Calu3 (cell line): ENCODE measurements at places on chromosomes 12 and 14. TPM values are rescaled to one million over a fixed set of nuclear protein-coding genes. Genes with fewer than 3 reads are reported as not detected.

Gene DPPA3
- not detected in 2 replicates for total RNA-seq

Gene HSPB8
- 2.0 and 2.6 TPM in 2 replicates for total RNA-seq

DNA sequence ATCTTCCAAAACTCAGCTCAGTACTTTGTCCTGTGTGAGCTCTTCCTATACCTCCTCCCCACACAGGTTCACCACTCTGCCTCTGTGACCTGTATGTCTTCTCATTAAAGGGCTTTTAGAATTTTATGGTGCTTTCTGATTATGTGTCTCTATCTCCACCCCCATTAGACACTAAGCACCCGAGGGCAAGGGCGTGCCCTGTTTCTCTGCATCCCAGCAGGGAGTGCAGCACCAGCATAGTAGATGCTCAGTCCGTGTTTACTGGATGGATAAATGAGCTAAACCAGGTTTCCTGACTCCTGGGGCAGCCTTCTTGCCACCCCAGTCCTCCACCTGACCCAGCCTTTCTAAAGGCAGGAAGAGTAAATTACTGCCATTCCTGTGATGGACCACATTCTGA lies 333.8 kb downstream of the CACNA1C start:
- H3K36me3 ChIP-seq, result no peaks in the 10 kb centered on the region
- no peaks in the 10 kb centered on the region for H3K4me1 ChIP-seq
- no peak overlapping the region for H3K27ac ChIP-seq
- H3K27me3 ChIP-seq, result no peaks in the 10 kb centered on the region
- H3K4me3 ChIP-seq, result no peak overlapping the region

DNA sequence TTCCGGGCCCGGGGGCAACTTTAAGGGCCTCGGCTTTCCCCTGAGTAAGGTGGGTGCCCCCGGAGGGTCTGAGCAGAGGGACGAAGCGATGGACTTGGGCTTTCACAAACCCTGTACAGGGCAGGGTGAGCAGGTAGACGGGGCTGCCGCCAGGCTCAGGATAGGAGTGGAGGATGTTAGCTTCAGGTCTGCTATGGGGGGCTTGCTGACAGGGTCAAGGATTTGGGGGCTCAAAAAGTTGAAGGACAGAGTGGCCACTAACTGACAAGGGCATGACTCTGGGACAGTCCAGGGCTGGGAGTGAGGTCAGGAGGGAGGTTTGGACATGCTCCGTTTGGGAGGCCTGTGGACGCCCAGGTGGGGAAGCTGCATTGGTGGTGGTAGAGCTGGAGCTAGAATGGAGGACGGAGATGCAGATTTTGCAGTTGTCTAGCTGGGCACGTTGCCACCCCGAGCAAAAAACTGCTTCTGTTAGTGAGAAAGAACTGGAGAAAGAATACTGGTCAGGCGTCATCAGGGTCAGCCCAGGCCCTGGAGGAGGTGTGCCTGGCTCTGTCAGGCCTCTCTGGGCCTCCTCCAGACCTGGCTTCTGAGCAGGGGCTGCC lies 113.3 kb downstream of the ADGRD1 start:
- no peak overlapping the region for H3K4me3 ChIP-seq
- H3K36me3 ChIP-seq, result no peaks in the 10 kb centered on the region
- no peak overlapping the region for H3K27ac ChIP-seq
- DNase-seq, result no peak

DNA sequence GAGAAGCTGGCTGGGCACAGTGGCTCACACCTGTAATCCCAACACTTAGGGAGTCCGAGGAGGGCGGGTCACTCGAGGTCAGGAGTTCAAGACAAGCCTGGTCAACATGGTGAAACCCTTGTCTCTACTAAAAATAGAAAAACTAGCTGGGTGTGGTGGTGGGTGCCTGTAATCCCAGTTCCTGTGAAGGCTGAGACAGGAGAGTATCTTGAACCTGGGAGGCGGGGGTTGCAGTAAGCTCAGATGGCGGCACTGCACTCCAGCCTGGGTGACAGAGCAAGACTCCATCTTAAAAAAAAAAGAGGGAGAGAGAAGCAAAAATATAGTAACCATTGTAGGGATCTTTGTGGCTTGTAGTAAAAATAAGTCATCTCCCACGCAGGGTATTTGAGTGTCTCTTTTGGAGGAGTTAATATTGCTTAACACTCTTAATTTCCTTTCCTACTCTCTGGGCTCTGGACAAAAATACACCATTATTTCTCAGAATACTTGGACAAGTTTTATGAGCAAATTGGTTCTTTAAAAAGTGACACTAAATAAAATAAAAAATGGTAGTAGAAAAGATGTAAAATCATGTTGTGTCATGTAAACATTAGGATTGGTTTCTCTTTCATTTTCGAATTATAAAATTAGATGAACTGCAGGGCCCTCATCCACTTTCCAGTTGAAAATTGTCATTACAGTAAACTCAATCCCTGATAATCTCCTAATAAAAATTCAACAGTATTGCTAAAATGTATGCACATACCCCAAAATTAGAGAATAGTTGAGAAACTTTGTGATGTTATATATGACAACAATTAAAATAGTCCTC lies 61.1 kb upstream of the C12orf71 start:
- H3K4me1 ChIP-seq, result peaks cover 8% of the 10 kb centered on the region
- no peak for DNase-seq
- no peaks in the 10 kb centered on the region for H3K36me3 ChIP-seq

DNA sequence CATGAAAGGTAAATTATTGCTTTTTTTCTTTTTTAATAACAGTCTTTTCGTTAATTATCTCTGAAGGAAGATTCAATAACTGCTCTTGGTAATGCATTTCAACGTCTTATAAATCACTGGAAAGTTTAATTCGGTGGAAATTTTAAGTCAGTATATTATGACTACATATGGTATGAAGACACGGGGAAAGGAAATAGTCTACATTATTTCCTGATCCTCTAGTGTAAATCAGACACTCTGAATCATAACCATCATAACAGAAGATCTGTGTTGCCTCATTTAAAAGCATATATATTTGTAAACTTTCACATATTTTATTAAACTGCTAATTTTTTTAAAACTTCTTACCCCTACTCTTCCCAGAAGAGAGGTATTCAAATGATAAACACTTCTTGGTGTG lies 53.7 kb downstream of the EFCAB11 start:
- H3K27ac ChIP-seq, result no peak overlapping the region
- DNase-seq, result no peak
- H3K4me1 ChIP-seq, result no peaks in the 10 kb centered on the region
- no peaks in the 10 kb centered on the region for H3K27me3 ChIP-seq
- H3K4me3 ChIP-seq, result no peak overlapping the region

- H3K36me3 ChIP-seq, result peaks cover 4% of the 10 kb centered on the region
- H3K4me1 ChIP-seq, result no peaks in the 10 kb centered on the region
- no peak overlapping the region for H3K27ac ChIP-seq
- no peaks in the 10 kb centered on the region for H3K27me3 ChIP-seq
- DNase-seq, result no peak
Measured at GRCh38 chr12:50676756-50677155, 87.1 kb upstream of the ATF1 start.

- no peak overlapping the region for H3K4me3 ChIP-seq
- DNase-seq, result no peak
- H3K27ac ChIP-seq, result no peak overlapping the region
- no peaks in the 10 kb centered on the region for H3K36me3 ChIP-seq
Measured at GRCh38 chr12:72546106-72546505, 273.9 kb downstream of the TRHDE start.

DNA sequence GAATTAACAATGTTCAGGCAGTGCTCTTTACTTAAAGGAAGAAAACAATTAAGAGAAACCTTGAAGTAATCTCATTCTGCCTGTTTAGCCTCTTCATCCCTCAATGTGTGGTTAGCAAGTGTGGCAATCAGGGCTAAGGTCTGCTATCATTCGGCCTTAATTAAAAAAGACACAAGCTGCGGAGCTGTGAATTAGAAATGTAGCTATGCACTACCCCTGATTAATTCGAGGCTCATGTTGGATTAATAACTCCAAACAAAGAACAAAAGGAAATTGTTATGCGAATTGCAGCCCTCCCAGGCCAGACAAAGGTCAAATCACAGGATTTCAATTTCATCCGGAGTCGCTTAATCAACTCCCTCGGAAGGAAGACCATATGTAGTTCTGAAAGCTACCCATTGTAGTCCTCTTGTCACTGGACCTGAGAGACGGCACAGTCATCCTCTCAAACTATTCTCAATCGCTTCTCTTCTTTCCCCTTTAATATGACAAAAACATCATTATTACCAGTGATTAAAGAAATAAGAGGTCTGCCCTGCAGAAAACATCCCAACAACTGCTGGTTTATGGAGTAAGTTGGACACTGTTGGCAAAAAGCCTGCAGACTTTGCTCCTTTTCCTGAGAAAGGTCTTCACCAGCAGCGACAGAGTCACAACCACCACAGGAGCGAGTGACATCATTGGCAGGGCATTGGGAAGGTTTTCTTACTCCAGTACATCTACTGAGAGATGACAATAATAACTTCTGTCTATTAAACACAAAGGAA lies 71.1 kb upstream of the SOX5 start:
- no peaks in the 10 kb centered on the region for H3K27me3 ChIP-seq
- no peak overlapping the region for H3K27ac ChIP-seq
- H3K4me1 ChIP-seq, result no peaks in the 10 kb centered on the region
- H3K36me3 ChIP-seq, result no peaks in the 10 kb centered on the region
- DNase-seq, result no peak

DNA sequence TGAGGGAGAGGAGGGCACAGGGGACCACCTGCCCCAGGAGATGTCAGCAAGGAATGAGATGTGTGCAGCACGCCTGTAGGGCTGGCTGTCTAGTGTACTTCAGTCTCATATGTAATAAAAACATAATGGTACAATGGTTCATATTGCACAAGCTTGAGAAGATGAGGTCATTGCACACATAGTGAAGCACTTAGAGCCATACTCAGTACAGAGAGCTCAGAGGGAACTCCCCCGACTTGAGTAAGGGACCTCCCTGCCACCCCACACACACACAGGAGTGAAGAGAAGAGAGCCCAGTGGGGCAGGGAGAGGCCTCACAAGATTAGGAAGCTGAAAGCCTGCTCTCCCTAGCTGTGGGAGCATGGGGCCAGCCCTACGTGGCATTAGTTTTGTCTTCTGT lies 61.5 kb downstream of the SLC6A12 start:
- peaks cover 74% of the 10 kb centered on the region for H3K27me3 ChIP-seq
- no peak for DNase-seq
- H3K36me3 ChIP-seq, result no peaks in the 10 kb centered on the region
- no peaks in the 10 kb centered on the region for H3K4me1 ChIP-seq

GRCh38 chr12:50200552-50201273 lies 33.5 kb upstream of the CERS5 start:
- no peak overlapping the region for H3K4me3 ChIP-seq
- H3K27ac ChIP-seq, result no peak overlapping the region
- H3K4me1 ChIP-seq, result peaks cover 14% of the 10 kb centered on the region

DNA sequence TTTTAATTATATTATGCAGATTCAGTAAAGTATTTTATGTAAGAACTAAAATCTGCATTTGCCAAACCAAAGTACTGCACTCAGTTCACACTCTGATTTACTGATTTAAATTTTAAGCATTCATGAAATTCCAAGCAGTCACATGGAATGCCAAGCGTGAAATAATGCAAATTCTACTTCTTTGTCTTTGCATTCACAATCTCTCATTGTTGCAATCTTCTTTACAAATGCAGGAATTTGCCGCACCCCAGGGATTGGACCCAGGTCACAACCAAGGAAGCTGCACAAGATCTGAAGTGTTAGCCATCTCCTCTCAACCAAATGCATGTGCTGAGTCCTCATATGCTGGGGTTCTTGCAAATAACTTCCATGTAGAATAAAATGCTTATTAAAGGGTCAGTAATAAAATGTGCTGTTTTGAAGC lies 71.9 kb downstream of the TUNAR start:
- no peaks in the 10 kb centered on the region for H3K4me1 ChIP-seq
- H3K36me3 ChIP-seq, result no peaks in the 10 kb centered on the region
- no peak overlapping the region for H3K4me3 ChIP-seq
- no peak for DNase-seq
- peaks cover 69% of the 10 kb centered on the region for H3K27me3 ChIP-seq

GRCh38 chr14:68345738-68346137 lies 447.1 kb downstream of the ZFP36L1 start:
- no peaks in the 10 kb centered on the region for H3K36me3 ChIP-seq
- DNase-seq, result no peak
- H3K4me1 ChIP-seq, result no peaks in the 10 kb centered on the region
- no peak overlapping the region for H3K27ac ChIP-seq

GRCh38 chr12:103268831-103269514 lies 226.8 kb downstream of the C12orf42 start:
- H3K27me3 ChIP-seq, result no peaks in the 10 kb centered on the region
- DNase-seq, result no peak
- no peak overlapping the region for H3K27ac ChIP-seq
- H3K36me3 ChIP-seq, result no peaks in the 10 kb centered on the region
- no peak overlapping the region for H3K4me3 ChIP-seq
